ENCODE measurements at places on chromosomes 13 and 19. TPM values are rescaled to one million over a fixed set of nuclear protein-coding genes. Genes with fewer than 3 reads are reported as not detected.

Gene PGLYRP1
- not detected for total RNA-seq

GRCh38 chr19:3098141-3098514 lies 4.0 kb downstream of the GNA11 start:
- H3K36me3 ChIP-seq, result no peaks in the 10 kb centered on the region
- peaks cover 14% of the 10 kb centered on the region for H3K4me1 ChIP-seq
- no peaks in the 10 kb centered on the region for H3K27me3 ChIP-seq
- no peak for DNase-seq

Gene KLK4
- total RNA-seq, result 0.76 TPM

Gene RYR1
- total RNA-seq, result 17.3 TPM

Gene CELF5
- total RNA-seq, result 6.8 TPM

- H3K4me1 ChIP-seq, result peaks cover 4% of the 10 kb centered on the region
- no peaks in the 10 kb centered on the region for H3K36me3 ChIP-seq
- DNase-seq, result no peak
Measured at GRCh38 chr13:29449726-29450125, 145.8 kb downstream of the SLC7A1 start.
